Femur (tissue), 1 donor: ENCODE measurements at places on chromosomes 2 and 18.

- DNase-seq, result peak; percentile 74
Observed at GRCh38 chr18:903701-904100, 970 bp upstream of the ADCYAP1 start.

DNA sequence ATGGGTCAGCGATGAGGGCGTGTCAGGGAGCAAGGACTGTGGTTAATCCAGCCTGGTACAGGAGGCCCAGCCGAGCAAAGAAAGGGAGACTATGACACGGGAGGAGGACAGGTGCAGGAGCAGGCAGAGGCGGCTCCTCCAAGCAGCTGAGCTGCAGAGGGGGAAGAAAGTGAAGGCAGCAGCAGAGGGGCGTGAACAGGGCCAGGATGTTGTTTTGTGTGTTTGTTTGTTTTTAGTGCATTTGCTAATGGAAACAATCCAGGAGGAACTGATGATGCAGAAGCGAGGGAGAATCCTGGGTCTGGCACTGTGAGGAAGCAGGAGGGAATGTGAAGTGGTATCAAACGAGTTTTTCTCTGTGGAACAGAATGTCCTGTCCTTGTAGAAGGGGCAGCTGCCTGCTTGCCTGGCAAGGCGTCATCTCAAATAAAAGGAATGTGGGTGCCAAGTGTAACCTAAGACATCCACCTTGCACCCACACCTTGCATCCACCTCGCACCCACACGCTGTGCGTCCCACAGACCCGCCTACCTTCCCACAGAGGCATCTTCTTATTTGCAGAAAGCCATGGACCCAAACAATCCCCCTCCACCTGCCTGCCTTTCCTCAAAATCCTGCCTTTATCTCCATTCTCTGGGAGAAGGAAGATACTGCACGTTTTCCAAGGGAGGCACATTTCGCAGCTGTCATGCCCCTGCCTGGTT, 134.8 kb downstream of the SH3BP4 start:
- DNase-seq, result no peak

DNA sequence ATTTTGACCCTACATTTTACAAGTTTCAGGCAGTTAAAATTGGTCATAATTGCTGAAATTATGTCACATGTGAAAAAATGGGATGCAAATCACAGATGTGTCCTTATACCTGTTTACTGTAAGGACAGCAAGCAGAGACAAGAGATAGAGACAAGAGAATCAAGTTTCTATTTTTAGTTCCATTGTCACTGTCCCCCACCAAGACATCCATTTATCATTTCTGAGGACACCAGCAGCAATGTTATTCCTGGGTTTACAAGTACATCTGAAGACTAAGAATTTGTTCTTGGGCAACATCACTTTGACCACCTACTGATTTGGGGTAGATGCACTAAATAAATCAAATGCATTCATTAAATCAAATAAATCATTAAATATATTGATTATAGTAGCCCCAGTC, 1111.7 kb downstream of the DPP10 start:
- no peak for DNase-seq

- no peak for DNase-seq
Observed at GRCh38 chr2:204331180-204331579, 214.1 kb upstream of the PARD3B start.

GRCh38 chr2:110978756-110979470, 141.8 kb upstream of the BCL2L11 start:
- no peak for DNase-seq

DNA sequence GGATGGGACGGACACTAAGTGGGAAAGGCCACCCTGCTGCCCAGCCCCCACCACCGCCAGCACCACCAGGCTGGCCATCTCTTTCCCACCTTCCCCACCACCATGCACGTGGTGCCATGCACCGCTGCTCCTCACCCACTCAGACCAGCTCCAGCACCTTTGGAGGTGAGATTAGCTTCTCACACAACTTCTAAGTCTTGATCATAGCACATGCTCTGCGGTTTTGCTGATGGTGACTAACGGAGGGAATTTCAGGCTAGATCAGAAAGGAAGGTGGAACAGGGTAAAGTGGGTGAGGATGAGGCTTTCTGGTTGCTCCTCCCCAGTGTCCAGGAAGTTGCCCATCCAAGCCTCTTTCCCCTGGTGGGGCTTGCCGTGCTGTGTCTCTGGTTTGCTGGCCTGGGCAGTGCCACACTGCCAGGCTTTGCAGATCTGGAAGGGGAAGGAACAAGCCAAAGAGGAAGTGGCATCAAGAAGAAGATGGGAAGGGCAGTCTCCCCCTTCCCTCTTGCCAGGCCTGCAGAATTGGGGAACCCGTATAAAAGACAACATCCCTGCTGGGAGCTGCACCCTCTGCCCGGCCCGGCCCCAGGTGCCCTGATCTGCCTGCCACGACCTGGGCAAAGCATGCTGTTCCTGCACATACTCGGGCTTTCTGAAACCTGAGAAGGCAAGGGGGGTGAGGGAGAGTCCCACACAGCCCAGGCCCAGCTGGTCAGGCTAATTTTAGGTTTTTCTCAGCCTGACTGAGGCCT, 44.3 kb upstream of the CAB39 start:
- peak; percentile 75 for DNase-seq

- no peak for DNase-seq
Observed at GRCh38 chr2:170991398-170992182, 62.5 kb downstream of the GORASP2 start.

DNA sequence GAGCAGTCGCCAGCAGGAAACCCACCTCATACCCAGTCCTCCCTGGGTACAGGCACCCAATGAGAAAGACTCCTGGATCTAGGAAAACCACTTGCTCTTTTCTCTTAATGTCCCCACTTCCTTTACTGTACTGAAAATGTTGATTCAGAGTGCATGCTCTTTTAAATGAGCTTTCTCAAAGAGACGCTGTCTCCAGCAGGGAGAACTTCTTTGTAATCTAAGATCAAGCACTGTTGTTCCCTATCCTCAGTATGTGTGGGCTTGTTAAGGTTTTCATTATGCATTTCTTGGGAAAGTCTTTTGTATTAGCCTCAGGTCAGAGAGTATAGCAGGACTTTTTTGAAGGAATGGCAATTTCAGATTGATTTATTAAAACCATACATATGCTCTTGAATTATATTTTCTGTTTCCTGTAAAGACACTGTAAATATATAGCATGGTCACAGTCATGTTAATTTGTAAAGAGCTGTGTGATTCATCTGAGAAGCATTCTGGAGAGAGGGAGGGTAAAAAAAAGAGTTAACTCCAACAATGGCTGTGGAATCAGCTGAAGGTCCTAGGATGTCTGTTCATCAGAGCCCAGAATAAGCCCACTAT, 178.1 kb downstream of the MGAT5 start:
- DNase-seq, result no peak

GRCh38 chr2:222693837-222694236, 22.4 kb downstream of the MOGAT1 start:
- no peak for DNase-seq

DNA sequence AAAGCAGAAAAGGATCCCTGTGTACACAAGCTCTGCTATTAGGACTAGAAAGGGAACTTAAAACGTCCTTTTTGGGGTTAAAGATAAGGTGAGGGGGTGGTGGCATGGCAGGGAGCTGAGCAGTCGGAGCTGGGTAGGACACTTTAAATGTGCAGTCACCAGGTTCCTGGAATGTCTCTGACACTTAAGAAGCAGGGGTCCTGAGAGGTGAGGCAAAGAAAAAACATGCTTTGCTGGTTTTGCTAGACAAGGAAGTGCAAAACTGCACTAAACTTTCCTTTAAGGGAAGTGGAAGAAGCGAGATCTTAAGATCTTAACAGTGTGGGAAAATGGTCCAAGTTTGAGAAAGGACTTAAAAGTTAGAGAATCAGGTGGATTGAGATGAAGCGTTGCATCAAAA, 99.5 kb upstream of the MAP3K20 start:
- DNase-seq, result no peak

GRCh38 chr2:164014068-164014731, 278.4 kb upstream of the FIGN start:
- peak; percentile 22 for DNase-seq

GRCh38 chr18:76859474-76860339, 37.4 kb downstream of the ZNF236 start:
- DNase-seq, result no peak

DNA sequence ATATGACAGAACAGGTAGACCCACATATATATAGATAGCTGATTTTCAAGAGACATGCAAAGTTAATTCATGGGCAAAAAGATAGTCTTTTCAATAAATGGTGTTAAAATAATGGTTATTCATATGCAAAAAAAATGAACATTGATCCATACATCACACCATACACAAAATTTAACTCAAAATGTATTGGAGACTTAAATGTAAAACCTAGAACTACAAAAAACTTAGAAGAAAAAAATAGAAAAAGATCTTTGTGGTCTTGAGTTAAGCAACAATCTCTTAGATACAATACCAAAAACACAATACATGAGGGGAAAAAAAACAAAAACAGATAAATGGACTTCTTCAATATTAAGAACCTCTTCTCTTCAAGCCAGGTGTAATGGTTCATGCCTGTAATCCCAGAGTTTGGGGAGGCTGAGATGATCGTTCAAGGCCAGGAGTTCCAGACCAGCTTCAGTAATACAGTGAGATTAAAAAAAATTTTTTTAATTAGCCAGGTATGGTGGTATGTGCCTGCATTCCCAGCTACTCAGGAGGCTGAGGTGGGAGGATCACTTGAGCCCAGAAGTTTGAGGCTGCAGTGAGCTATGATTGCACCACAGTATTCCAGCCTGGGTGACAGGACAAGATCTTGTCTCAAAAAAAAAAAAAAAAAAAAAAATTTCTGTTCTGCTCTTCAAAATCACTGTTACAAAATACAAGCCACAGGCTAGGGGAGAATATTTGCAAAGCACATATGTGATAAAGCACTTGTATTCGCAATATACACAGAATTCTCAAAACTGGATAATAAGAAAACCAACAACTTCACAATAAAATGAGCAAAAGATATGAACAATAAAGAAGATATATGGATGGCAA, 32.7 kb upstream of the MYCN start:
- no peak for DNase-seq

GRCh38 chr2:134190807-134191203, 63.1 kb upstream of the MGAT5 start:
- DNase-seq, result no peak

- no peak for DNase-seq
Observed at GRCh38 chr18:25459814-25460213, 107.8 kb upstream of the ZNF521 start.

GRCh38 chr18:79478484-79479115, 82.9 kb downstream of the NFATC1 start:
- peak; percentile 17 for DNase-seq

GRCh38 chr2:11121099-11121822, 34.0 kb upstream of the SLC66A3 start:
- DNase-seq, result no peak

DNA sequence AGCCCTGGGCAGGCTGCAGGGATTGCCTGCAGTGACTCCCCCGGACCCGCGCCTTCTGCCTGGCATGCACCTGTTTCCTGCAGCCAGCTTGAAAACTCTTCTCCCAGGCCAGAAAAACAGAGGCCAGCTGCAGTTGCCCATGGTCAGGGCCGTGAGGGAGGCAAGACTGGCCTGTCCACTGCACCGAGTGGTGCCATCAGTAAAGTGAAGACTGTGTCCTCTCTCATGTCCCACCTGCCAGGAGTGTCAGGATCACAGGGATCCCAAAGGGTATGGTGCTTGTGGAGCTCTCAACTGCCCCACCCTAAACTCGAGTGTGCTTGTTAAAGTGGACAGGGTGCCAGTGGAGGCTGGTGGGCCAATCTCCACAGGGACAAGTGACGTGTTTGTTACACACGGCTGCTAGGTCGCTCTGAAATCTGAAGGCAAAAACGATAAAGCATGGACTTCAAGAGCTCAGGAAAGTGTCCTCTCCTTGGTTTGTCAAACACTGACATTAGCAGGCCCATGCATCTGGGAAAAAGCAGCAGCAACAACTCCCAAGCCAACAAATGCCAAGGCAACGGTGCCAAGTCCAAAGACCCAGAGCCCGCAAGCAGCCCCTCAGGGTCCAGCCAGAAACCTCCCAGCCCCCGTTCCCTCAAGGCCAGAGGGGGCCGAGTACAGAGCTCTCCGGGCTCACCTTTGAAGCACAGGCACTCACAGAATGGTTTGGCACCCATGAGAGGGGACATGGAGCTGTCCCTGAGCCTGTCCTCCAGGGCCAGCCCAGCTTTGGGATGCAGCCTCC, 213.2 kb downstream of the HDAC4 start:
- no peak for DNase-seq

DNA sequence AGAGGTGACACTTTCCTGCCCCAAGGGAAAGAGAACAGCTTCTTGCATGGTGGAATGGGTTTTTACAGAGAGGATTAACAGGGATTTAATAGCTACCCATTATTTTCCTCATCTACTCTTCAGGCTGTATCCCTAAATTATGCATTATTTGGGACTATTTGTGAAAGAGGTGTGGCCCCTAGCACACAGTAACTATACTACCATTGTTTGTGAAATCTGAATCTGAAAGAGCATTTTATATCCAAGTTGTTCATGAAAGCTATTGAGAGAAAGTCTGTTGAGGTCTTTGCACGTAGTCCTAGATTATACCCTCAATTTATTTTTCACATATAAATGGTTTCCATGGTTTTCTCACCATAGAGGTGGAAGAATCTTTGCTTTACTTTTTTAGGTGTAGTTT, 78.1 kb downstream of the SPTBN1 start:
- DNase-seq, result no peak

DNA sequence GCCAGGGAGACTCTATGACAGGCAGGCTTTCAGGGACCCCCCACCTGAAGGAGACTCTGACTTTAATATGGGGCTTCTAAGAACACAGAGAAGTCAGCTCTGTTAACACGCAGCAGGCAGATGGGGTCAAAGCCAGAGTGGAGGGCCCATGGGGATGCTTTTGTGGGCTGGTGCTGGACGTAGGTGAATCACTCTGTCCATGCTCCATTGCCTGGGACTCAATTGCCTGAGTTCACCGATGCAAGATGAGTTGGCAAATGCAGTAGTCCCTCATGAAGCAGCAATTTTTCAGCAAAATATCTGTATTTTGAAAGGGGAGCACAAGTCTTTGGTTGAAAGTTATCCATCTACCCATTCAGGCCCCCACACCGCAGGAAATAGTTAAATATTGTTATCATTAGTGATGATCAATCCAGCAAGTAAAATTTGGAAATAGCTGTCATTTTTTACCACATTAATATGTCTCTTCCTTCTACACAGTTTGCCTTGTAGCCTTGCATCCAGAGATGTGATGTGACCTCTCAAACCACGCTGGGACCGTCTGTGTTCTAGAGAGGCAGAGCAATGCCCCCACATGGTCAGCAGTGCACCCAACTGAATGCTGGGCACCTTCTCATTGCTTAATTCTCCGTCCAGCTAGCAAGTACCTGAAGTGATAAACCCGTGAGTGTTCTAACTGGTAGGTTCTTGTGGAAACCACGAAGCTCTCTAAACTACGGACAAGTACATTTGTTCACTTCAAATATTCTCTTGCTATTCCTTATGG, 34.8 kb upstream of the FAM110C start:
- no peak for DNase-seq

- DNase-seq, result no peak
Observed at GRCh38 chr2:231182513-231182899, 15.9 kb upstream of the ARMC9 start.

GRCh38 chr2:76160670-76161069, 450.0 kb upstream of the GCFC2 start:
- DNase-seq, result no peak
